ENCODE measurements at places on chromosomes 7 and 10. TPM values are rescaled to one million over a fixed set of nuclear protein-coding genes. Genes with fewer than 3 reads are reported as not detected.

The WASHC2C gene
- polyA plus RNA-seq, result 21.0 TPM

The PNLIPRP2 gene
- polyA plus RNA-seq, result not detected

GRCh38 chr10:10320956-10321355 is 696.7 kb upstream of the CELF2 start:
- DNase-seq, result no peak

DNA sequence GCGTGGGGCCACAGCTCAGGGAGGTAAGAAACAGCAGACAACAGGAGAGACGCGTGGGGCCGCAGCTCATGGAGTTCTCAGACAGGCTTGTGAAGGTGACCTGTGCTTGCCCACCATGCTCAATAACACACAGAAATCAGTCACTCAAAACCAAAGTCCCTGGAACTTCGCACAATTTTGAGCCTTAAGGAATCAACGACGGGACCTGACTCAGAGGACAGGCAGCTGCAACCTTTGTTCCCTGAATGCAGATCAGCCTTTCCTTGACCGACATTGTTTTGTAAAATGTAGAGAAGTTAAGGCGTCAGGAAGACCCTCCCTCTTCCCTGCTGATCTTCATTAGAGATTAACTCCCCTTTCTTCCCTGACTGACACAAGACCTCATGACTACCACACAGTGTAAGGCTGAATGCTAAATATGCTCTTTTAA is 8.5 kb upstream of the KNDC1 start:
- no peak for DNase-seq

- no peak for DNase-seq
Measured at GRCh38 chr7:44622342-44623151, 16.1 kb downstream of the OGDH start.

DNA sequence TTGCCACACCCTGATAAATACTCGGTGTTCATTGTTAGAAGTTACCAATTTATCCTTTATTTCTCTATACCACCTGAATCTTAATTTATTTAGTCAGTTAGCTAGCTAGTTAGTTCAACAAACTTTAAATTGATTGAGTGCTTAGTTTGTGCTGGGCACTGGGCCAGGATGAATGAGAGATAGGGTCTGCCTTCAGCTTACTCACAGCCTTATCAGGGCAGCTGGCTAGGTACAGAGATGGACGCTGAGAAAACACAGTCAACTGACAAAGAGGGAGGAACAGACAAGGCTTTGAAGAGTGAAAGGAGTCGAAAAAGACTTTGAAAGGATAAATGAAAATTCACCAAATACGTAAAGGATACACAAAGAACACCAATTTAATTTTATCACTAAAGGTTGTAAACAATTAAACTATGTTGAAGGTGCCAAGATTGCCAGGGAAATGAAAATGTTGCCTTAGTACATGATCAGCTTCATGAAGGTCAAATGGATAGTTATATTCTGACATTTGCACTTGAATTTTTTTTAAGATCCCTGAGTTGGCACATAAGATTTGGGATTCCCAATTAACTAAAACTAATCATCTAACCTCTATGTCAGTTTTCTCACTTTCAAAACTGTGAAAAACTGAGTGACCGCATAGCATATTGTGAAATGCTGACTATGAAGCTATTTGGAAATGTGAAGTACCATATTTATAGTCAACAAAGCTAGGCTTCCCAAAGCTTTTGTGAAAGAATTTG is 2.1 kb downstream of the CAV2 start:
- DNase-seq, result no peak

GRCh38 chr7:28573059-28573553 is 160.8 kb downstream of the CREB5 start:
- no peak for DNase-seq
